Stimulated activated CD4-positive, alpha-beta T cell treated with anti-CD3 and anti-CD28 coated beads, TNF-alpha, amount 100 ng/mL, for 24 hours (primary cell): ENCODE measurements at places on chromosomes 3 and 15.

- no peak for DNase-seq
Measured at GRCh38 chr15:66030650-66031049, 161.4 kb downstream of the RAB11A start.

- no peak for DNase-seq
Measured at GRCh38 chr3:101898039-101898438, 48.7 kb downstream of the NFKBIZ start.

- DNase-seq: no peak
Measured at GRCh38 chr3:64267721-64268604, 42.7 kb upstream of the PRICKLE2 start.

GRCh38 chr3:73500321-73500720 lies 124.4 kb downstream of the PDZRN3 start:
- no peak for DNase-seq

- no peak for DNase-seq
Measured at GRCh38 chr15:27466758-27467157, 495.8 kb downstream of the GABRG3 start.

DNA sequence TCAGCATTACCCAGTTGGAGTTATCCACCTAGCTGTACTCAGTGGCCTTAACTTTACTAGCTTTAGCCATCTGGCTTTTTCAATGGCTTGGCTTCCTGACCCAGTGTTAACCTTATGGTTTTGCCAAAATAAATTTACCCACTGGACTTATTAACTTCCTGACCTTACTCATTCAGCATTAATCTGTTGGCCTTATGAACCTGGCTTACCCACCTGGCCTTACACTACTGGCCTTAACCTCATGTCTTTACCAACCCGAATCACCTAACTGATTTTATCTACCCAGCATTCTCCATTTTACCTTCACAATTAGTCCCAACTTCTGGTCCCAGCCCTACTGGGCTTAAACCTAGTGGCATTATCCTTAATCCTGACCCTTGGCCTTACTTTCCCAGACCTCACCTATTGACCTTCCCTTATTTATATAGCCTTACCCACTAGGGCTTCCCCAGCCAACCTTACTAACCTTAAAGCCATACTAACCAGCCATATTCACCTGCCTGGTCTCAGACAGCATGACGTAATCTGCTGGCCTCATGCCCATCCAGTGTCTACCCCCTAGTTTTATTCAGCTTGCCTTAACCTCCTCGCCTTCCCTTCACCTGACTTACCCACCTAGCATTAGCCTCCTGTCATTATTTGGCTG lies 100.0 kb downstream of the IL12A start:
- no peak for DNase-seq

GRCh38 chr3:170584585-170585007 lies 1.3 kb downstream of the SLC7A14 start:
- no peak for DNase-seq

DNA sequence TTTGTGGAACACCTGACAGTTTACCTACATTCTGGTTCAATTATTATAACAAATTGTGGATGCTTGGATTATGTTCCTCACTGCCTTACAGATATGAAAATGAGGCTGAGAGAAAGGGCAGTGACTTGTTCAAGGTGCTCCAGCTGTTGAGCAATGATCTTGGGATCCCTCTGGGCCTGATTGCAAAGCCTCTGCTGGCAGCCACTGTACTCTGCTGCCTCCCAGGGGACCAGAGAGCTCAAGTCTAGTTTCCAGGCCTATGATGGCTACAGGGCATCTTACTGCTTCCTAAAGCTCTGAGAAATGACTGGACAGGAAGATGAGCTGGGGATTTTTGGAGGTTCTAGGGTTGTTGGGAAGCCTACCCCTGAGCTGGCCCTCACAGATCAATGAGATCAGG lies 2.3 kb upstream of the SHC4 start:
- no peak for DNase-seq

GRCh38 chr3:13420045-13420830 lies at the start of gene NUP210:
NUP210 (minus strand) TSS chr3:13420322; CDS start chr3:13420226, 96 bp downstream.
- DNase-seq: peak; percentile 57

DNA sequence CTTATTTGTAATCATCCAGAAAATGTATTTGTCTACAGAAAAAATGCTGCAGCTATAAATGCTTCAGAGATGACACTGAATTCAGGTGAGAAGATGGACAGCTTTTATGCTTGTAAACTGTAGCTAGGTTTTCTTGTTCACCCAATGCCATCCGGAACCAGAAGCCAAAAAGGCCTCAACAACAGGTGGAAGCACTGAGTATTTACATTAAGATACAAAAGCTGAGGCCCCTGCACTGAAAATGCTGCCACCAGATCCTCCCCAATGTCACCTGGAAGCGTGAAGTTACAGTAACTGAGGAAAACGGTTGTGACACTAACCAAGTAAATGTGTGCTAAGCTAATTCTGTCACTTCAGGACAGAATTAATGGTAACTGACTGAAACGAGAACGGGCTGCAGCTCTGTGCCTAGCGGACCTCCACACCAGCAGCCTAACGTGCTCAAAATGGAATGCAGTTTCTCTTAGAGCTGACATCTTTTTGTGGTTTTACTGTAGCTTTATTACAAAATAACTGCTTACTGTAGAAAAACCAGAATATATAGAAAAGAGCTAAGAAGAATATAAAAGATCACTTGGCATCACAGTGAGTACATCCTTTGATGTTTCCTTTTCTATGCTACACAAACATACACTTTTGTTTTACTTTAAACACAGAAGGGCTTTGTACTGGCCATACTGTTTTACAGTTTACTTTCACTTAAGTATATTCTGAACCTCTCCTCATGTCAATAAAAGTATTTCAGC lies 7.6 kb downstream of the CHSY1 start:
- no peak for DNase-seq

DNA sequence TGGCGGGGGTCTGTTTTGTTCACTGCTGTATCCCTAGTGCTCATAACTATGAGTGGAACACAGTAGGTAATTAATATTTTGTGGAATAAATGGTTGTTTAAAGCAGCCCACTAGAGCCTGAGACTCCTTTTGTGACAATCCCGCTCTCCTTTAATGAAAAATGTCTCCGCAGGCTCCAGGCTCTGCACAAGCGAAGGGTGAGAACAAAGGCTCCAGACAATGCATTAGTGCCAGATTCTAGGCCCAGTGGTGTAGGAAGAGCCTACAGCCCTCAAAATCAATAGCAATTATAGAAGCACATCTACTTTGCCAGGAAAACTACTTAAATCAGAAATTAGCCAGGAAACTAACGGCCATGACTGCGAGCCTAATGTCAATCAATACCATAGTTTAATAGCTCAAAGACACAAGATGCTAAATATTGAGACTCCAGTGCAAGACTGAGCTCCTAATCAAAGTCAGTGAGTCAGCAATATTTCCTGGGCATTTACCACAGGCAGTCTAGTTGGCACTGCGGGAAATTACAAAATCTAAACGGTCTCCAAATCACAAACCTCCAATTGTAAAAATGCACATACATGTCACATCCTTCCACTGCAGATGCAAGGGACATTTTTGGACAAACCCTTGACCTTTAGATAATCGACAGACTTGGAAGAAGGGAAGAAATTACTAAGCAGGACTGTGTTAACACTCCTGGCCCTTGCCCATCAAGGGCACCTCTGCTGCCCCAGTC lies 2.3 kb downstream of the ANXA2 start:
- no peak for DNase-seq

DNA sequence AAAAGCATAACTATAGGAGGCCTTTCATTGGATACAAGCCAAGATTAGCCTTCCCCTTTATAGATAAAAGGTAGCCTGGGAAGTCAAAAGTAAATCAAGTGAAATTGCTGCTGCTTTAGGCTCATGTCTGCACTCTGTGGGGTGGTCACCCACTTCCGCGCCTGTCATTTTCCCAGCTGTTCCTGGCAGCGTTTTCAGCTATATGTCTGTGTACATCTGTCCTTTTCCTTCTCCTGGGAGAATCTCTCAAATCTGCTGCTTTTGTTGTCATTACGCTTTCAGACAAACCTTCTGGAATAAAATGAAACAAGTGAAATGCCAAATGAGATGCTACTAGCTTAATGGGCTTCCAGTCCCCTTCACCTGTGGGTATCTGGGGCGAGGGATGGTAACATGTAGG lies 211.8 kb downstream of the MCTP2 start:
- no peak for DNase-seq

DNA sequence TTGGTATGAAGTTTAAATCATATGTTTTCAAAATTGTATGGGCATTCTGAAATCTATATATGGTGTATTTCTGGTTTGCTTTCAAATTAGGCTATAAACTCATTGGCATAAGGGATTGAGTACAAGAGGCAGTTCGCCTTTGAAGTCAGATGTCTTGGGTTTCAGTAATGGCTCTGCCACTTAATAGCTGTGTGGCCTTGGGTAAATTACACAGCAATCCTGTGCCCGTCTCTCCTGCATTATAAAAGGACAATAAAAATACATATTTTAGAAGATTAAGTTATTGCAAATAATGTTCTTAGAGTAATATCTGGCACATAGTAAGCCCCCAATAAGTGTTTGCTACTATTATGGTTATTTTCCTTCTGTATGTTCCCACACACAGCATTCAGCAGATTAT lies 20.4 kb upstream of the STRIT1 start:
- no peak for DNase-seq

DNA sequence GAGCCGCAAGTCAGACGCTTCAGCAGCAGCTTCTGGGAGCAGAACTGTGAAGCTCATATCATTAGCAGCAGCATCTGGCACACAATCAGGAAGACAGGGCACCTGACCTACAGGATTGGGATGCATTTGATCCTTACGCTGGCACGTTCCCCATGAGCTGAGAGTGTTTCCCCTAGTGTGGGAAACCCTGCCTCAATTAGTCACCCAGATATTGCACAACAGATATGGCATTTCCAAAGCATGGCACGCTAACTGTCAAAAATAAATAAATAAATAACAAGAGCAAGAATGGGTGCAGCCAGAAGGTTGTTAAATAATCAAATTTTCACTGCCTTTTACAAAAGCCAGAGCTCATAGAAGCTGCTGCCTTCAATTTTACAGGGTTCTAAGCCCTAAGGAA lies 189.6 kb upstream of the THBS1 start:
- no peak for DNase-seq

GRCh38 chr3:9686050-9686550 lies 17.5 kb upstream of the CPNE9 start:
- DNase-seq: no peak

DNA sequence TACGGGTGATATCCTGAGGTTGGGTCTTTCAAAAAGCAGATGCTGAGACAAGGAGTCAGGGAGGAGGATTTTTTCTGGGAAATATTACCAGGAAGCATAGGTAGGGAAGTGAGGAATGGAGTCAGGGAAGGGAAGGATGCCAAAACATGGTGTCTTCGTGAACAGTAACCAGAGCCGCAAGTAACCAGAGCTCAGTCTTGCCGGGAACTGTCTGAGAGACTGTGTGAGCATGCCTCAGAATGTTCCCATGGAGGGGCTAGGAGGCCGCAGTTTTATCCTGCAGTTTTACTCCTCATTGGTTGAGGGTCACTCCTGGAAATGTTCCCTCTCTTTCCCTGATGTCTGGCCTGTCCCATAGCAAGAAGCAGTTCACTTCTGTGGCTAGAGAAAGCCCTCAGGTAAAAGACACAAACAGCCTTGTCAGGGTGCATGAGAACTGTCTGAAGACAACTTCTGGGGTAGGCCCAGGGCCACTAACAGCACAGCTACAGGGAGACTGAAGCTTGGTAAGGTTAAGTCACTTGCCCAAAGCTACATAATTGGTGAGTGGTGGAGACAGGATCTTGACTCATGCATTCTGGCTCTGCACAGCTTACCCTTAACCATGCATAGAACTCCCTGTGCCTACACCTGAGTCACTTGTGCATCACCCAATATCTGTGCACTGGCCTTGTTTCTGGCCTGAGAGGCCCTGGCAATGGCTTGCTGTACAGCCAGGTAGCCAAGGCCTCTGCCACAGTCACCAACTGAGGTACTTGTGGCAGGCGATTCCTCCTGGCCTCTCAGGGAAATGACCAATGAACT lies 76.3 kb upstream of the FRMD4B start:
- DNase-seq: no peak

- no peak for DNase-seq
Measured at GRCh38 chr15:75197062-75197630, 4.5 kb upstream of the C15orf39 start.

- DNase-seq: no peak
Measured at GRCh38 chr15:38424101-38424552, 29.8 kb upstream of the FAM98B start.

DNA sequence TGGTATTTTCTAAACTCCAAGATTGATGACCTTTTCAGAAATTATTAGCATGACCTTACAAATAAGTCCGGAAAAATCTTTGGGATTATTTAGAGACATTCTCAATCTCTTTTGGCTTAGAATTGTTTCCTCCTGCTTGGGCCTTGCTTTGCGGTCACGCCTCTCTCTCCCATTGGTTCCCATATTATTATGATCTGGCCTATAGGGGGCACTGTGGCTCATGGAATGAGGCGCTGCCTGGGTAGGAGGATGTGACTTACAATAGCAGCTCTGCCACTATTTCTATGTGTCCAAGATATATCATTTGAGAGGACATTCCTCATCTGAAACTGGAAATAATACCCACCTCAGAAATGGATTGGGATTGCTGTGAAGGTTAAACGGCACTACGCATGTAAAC lies 464.9 kb downstream of the MFSD1 start:
- DNase-seq: peak; percentile 2

- DNase-seq: peak; percentile 60
Measured at GRCh38 chr3:188154014-188154808, at the start of gene LPP. LPP (plus strand) TSS chr3:188154157; CDS start chr3:188406121, 251,964 bp downstream.

DNA sequence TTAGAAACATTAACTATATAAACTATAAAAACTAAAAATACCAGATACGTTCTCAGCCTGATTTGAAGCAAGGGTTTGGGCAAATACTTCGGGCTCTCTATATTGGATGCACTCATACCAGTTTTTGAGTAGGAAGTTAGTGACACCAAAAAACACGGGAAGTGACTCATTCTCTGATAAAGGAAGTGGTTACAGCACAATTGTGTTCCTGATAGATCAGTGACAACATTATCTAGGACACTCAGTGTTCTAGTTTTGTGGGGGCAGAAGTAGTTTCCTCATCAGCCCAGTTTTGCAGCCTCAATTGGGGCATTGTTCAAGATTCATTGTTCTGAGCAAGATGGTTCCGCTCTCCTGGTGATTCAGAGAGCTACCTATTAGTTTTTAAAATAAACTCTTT lies 469.6 kb upstream of the DPPA4 start:
- peak; percentile 2 for DNase-seq

- no peak for DNase-seq
Measured at GRCh38 chr15:61315471-61315870, 86.4 kb upstream of the RORA start.

DNA sequence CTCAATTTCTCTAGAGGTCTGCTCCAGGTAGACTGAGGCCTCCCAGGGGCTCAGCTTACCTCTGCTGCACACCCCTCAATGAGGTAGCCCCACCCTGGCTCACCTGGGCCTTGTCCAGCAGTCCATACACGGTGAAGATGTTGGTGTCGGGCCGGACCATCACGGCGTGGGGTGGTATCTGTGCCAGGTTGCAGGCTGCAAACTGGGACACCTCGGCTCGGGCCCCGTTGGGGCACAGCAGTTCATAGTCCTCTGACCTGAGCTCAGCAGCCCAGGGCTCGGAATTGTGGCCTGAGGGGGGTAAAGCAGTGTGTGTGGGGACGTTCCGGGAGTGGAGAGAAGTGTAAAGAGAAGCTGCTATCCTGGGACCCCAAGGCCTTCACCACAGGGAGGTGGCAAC lies 23.2 kb downstream of the MELTF start:
- DNase-seq: no peak

- DNase-seq: no peak
Measured at GRCh38 chr3:46130631-46131310, 77.3 kb downstream of the CCR1 start.
